ENCODE measurements at places on chromosomes 6 and 20.

DNA sequence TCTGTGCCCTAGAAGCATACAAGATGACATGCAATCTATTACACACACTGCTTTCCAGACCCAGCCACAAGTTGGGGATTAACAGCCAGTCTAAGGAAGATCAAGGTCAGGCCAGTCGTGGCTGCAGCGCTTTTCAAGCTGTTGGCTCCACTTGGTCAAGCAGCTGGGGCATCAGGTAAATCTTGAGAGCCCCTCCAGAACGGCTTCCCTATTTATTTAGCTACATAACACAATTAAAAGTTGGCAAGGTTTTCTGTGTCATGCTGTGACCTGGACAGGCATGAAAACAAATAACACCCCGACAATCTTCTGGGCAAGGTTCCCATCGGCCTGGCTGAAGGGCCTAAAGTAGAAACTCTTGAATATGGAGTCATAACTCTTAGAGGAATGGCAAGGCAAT, 524.3 kb downstream of the PRKN start:
- no peak for DNase-seq

DNA sequence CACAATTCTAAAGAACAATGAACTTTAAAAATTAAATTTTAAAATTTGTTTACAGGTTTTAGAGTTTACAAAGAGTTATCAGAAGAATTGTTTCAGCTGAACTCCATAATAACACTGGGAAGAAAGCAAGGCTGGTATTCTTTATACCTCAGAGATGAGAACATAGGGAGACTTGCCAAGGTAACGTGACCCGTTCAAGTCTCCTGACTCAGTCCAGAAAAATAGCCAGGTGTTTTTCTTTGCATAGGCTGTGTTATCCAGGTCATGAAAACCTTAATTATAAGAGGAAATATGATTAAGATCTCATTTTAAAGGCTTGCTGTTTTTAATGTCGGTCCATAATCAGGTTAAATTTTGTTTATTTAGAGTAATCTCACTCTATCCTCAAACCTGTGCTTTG, 8.5 kb upstream of the C6orf141 start:
- no peak for DNase-seq

DNA sequence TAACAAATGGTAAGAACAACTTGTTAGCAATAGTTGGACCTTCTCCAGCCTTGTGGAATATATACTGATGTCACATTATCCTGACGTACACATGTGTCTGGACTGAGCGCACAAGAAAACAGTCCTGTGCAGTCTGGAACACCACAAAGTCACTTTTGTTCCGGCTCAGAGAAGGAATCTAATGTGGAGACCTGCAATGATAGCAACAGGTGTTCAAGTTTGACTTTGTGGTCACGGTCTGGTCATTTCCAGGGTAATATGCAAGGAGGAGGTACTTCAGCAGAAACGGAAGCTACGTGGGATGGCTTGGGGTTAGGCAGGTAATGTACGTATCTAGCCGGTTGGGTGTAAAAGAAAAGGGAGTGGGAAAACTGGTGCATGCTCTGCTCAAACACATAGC, 687.2 kb upstream of the AGPAT4 start:
- DNase-seq, result no peak

GRCh38 chr6:91098006-91098405, 511.1 kb upstream of the MAP3K7 start:
- no peak for DNase-seq

DNA sequence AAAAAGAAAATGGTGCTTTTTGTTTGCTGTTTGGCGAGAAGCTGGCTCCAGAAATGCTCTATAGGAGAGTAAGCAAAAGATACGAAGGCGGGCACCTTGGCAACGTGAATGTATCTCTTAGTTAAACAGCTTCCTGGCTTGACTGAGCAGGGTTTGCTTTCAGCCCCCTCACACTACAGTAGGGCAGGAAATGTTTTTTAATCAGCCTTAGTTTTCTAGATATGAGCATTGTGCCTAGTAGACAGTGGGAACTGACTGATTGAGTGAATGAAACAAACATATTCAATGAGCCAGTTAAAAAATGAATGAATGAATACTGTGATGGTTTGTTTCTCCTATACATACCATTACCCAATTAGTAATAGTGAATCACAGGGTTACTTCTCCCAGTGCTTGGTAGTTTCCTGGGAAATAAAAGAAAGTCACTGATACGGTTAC, 19.9 kb downstream of the CAP2 start:
- no peak for DNase-seq

DNA sequence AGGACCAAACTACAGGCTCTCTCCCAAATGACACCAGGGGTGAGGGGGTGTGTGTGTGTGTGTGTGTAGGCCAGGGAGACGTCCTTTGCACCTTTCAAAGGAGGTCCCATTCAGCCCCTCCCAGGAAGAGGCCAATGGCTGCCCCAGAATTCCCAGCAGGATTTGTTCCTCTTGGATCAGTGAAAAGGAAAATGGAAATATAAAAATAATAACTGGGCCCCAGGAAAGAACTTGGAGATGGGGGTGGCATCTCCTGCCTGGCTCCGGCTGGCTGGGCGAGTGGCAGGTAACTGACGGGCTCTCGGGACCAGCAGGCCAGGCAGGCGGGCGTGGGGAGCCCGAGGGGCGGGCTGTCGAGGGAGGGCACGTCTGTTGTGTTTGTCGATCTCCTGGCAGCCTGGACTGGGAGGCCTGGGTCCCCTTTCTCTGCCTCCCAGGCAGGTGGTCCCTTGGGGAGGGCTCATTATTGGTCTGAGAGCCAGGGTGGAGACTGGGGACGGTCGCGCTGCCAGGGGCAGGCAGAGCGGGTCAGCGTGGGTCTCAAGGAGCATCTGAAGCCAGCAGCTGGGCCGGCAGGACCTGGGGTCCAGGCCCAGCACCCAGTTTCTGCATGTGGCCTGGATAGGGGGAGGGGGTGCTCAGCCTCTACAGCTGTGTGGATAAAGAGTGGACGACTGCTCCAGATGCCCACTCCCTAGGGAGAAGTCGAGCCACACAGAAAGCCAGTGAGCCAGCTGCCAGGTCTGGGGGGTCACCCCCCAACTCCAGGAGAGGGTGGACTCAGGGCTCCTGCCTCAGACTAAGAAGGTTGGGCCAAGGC, 3.1 kb downstream of the NOL4L start:
- no peak for DNase-seq

DNA sequence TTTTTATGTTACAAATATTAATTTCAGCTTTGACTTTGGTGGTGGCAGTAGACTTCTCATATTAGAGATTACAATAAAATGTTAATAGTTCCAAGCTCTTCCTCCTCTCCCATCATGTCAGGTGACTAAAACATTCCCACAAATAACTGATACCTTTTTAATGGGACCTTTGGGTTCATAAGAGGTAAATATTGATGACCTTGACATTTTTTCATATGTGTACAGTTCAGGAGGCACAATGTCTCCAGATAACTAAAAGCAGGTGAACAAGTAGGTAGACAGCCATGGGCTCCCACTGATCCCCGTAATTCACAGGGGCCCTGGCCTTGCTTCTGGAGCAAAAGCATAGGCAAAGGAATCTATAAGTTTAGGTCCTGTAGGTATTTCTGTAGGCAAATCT, 317.7 kb downstream of the SOX4 start:
- no peak for DNase-seq

GRCh38 chr6:36504982-36505381, 42.3 kb downstream of the STK38 start:
- no peak for DNase-seq

- no peak for DNase-seq
Observed at GRCh38 chr6:144681334-144681733, 396.2 kb downstream of the UTRN start.

GRCh38 chr6:83006270-83006905, 59.3 kb downstream of the UBE3D start:
- no peak for DNase-seq

DNA sequence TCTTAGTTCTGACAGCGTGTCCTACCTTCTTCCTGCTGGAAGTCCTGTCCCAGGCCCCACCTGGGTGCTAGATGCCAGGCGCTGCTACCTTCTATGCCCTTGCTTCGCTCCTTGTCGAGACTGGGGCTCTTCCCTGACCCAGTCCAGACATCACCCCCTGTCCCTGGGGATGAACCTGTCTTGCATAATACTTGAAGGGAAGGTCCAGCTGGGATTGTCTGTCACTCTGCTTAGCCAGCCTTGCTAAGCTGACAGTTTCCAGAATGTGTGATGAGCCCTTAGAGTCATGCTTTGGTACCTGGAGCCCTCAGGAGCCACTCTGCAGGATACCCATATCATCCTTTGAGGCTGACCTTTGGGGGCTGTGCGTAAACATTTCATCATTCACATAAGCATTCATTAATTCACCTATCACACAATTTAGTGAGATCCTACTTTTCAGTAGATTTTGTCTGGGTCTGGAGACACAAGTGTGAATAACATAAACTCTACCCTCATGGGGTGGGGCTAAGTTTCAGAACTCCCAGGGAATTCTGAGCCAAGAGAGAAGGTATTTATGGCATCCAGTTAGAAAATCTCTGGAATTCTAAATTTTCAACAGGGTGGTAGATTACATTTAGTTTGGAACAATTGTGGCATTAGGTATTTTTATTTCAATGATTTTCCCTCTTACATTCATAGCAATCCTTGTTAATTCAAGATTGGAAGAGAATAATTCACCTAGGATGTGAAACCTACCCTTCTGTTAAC, 151.1 kb upstream of the HDAC2 start:
- DNase-seq, result no peak

DNA sequence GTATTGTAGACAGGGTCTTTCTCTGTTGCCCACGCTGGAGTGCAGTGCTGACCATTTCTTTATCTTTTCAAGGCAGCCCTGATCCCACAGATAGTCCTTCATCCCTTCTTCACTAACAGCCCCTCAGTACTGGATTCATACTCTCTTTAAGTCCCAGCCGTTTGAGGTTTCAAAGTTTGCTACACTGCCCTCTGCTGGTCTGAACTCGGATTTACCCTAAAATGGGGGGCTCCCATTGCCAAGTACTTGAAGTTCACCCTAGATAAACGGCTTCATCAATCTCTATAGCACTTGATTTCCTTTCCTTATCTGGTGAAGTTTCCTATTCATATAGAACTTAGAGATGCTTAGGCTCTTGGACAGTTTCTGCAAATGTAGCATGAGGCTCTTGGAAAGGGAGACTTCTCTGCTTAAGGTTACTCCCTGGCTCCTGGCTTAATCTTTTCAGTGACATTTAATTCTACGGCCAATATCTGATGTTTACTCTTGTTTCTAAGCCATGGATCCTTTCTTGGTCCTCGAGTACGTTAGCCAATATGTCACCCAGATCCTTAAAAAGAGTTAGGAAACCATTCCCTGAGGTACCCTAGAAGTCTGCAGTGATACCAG, 21.4 kb upstream of the PREP start:
- peak; percentile 71 for DNase-seq

- no peak for DNase-seq
Observed at GRCh38 chr6:154261688-154262397, 94.8 kb downstream of the IPCEF1 start.

- DNase-seq, result no peak
Observed at GRCh38 chr6:51495610-51496396, 591.6 kb downstream of the PKHD1 start.

- DNase-seq, result peak; percentile 67
Observed at GRCh38 chr6:29834564-29835436, 7.2 kb downstream of the HLA-G start.

GRCh38 chr20:64244870-64245603, 10.5 kb upstream of the PCMTD2 start:
- DNase-seq, result no peak

- no peak for DNase-seq
Observed at GRCh38 chr6:149437212-149437611, 37.1 kb downstream of the SUMO4 start.

GRCh38 chr20:53157443-53158408, 185.6 kb downstream of the TSHZ2 start:
- DNase-seq, result peak; percentile 46

GRCh38 chr6:135910790-135911618, 59.5 kb downstream of the PDE7B start:
- DNase-seq, result no peak

GRCh38 chr6:139758209-139758611, 383.8 kb upstream of the CITED2 start:
- no peak for DNase-seq

DNA sequence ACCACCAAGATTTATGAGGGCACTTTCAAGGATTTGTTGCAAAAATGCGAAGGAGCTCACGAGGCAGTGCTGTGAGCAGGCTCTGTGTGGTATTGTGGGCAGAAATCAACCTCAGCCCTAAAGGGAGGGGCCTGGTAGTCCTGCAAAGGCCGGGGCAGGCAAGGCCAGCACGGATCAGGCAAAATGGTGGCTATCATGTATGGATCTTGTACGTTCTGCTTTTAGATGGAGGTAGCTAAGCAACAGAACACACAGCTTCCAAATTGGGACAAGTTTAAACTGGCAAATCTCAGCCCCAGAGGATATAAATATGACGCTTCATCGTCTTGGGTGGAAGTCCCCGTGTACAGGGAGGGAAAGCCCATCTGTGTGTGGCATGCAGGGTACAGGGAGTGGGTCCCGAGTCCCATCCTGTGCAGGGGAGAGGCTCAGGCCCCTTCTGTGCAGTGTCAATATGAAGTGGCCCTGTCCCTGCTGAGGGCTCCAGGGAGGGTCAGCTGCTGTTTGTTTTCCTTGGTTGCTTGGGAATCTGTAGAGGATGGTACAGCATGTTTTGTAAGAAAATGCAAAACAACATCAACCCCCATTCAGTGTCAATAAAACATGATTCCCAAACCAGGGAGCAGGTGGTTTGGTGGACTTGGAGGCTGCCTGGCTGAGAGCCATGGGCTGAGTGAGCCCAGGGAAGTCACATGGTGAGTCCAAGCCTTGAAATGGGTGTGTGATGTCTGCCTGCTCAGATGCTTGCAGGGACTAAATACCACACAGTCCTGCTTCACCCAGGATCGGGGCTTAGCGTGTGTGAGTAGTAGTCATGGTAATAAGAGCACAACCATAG, 113.0 kb downstream of the SYCP2 start:
- no peak for DNase-seq

DNA sequence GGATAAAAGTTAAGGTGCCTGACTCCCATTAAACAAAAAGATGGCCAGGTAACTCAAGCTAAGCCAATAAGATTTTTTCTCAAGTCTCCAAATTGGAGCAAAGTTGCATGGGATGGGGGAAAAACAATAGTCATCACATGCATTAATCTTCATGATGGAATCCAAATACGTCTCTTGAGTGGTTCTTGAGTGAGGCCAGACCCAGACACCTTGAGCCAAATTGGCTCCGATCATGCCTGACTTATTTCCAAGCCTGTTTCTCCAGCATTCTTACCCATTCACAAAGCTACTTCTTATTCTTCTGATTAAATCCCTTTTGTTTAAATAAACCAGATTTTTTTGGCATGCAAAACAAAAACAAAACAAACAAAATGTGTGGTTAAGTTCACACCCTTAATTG, 420.3 kb upstream of the NRSN1 start:
- no peak for DNase-seq

All from stimulated activated CD4-positive, alpha-beta T cell treated with anti-CD3 and anti-CD28 coated beads, Interleukin-2, amount 100 ng/mL, for 24 hours (primary cell).